ENCODE measurements at places on chromosomes 6 and 20. TPM values are rescaled to one million over a fixed set of nuclear protein-coding genes. Genes with fewer than 3 reads are reported as not detected.

GRCh38 chr6:110392727-110393126 is 22.6 kb downstream of the DDO start:
- H3K36me3 ChIP-seq: peaks cover 1% of the 10 kb centered on the region
- H3K4me3 ChIP-seq: no peak overlapping the region
- peaks cover 15% of the 10 kb centered on the region for H3K4me1 ChIP-seq

- no peaks in the 10 kb centered on the region for H3K4me1 ChIP-seq
- H3K4me3 ChIP-seq: no peak overlapping the region
- H3K36me3 ChIP-seq: no peaks in the 10 kb centered on the region
- no peaks in the 10 kb centered on the region for H3K27me3 ChIP-seq
- DNase-seq: no peak
- no peak overlapping the region for H3K27ac ChIP-seq
Observed at GRCh38 chr6:165478581-165478980, 169.2 kb upstream of the C6orf118 start.

The MRAP2 gene
- not detected for total RNA-seq

DNA sequence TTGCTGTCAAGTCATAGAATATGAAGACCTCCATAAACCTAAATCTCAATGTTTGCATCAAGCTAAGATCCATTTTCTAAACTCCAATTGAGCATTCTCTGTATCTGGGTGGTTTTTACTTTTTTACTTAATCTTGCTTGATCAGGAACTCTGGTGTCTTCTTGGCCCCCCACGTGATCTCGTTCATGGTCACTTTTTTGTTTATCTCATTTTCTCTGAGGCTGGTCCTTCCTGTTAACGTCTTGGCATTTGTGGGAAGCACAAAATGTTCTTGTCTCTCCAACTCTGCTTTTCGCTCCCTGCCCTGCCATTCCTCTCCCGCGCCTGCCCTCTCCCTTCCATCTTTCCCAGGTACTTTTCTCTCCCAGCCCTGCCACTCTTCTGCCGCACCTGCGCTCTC is 14.0 kb upstream of the MAPRE1 start:
- H3K4me3 ChIP-seq: no peak overlapping the region
- H3K4me1 ChIP-seq: no peaks in the 10 kb centered on the region
- H3K27ac ChIP-seq: no peak overlapping the region
- H3K27me3 ChIP-seq: no peaks in the 10 kb centered on the region
- H3K36me3 ChIP-seq: peaks cover 22% of the 10 kb centered on the region

DNA sequence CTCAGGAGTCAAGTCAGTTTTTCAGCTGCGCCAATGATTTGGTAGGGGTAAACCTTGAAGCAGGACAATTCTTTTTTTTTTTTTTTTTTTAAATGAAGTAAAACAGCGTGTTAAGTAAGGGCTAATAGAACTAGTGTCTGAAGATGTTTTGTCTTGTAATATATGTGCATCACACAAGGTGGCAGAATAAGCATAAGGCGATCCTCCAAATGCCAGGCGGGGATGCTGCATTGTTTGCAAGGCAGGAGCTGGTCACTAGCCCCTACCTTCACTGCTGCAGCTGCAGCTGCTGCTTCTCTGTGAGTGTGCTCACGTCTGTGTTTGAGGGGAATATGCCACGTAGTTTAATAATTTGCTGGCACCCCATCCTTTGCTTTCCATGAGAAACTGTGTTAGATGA is 272.7 kb upstream of the MAP3K7 start:
- H3K27me3 ChIP-seq: peaks cover 4% of the 10 kb centered on the region
- no peak for DNase-seq
- H3K4me1 ChIP-seq: peaks cover 6% of the 10 kb centered on the region
- no peak overlapping the region for H3K27ac ChIP-seq
- H3K36me3 ChIP-seq: no peaks in the 10 kb centered on the region
- H3K4me3 ChIP-seq: no peak overlapping the region

DNA sequence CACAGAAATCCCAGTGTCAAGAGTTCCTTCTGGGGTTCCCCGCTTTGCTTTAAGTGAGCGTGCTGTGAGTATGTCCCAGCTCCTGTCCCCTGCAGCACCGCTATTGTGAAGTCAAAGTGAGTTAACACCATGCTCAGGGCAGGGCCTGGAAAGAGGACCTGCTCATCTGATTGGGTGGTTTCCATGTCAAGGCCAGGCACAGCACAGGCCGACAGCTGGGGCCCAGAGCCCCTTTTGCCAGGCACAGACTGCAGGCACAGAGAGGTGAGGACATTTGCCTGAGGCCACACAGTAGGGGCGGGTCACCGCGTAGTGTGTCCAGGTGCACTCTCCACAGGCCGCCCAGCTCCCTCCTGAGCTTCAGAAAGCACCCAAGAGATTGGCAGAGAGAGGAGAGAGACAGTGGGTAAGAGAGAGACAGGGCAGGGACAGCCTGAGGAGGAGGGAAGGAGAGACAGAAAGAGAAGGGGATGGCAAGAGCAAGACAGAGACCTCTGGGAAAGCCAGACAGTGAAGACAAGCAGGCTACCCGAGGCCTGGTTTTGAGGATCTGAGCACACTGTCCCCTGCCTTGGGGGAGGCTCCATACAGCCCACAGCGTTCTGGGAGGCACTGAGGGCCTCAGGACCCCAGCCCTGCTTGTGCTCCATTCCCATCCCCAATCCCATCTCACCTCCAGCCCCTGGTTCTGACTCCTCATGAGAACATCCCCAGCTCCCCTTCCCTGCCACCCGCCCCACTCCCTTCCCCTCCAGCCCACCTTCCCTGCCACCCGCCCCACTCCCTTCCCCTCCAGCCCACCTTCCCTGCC is 6.5 kb upstream of the BPIFB1 start:
- DNase-seq: no peak
- no peak overlapping the region for H3K27ac ChIP-seq
- no peaks in the 10 kb centered on the region for H3K36me3 ChIP-seq
- no peaks in the 10 kb centered on the region for H3K4me1 ChIP-seq
- H3K4me3 ChIP-seq: no peak overlapping the region

GRCh38 chr6:130943738-130944137 is 116.5 kb downstream of the SMLR1 start:
- H3K27me3 ChIP-seq: no peaks in the 10 kb centered on the region
- no peaks in the 10 kb centered on the region for H3K36me3 ChIP-seq
- no peak overlapping the region for H3K4me3 ChIP-seq
- no peak for DNase-seq
- no peaks in the 10 kb centered on the region for H3K4me1 ChIP-seq
- H3K27ac ChIP-seq: no peak overlapping the region

DNA sequence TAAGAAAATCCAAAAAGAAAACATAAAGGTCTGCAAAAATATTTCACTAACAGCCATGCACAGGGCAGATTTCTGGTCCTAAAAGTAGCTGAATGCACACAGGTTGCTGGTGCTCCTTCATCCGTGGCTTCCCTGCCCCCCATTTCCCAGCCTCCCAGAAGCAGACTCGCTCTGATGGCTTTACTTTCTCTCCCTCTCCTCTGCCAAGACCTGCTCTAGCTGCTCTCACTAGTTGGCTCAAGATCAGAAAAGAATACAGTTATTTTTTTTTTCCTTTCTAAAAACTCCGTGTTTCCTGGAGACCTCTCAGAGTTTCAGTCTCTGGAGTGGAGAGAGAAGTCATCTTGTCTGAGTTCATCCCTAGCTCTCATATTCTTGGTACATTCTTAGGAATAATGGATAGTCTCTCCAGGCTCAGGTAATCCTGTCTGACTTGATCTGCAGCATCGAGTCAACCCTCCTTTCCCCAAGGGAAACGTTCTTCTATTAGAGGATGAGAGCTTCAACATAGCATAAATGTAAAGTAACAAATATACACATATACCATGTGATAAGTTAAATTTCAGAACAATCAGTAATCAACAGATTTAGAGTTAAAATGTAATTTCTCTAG is 214.2 kb downstream of the TBC1D7 start:
- no peaks in the 10 kb centered on the region for H3K4me1 ChIP-seq
- H3K36me3 ChIP-seq: no peaks in the 10 kb centered on the region
- H3K27ac ChIP-seq: no peak overlapping the region
- H3K27me3 ChIP-seq: peaks cover 21% of the 10 kb centered on the region

The OCSTAMP gene
- total RNA-seq: not detected

DNA sequence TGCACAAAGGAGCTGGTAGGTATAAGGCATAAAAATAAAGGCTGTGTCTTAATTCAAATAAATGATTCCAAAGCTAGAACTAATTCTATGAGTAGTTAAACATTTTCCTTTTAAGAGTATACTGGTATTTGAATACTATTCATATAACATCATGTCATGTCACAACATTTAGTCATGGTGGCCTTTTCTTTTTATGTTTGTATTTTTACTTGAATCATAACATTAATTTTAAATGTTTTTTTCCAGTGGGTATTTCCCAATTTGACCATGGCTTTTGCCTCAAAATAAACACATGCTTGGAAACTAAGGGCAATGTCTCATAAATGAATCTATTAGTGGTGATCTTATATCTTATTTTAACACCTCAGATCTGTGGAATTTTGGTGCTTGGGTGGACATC is 177.1 kb downstream of the CD109 start:
- H3K27me3 ChIP-seq: peaks cover 3% of the 10 kb centered on the region
- no peaks in the 10 kb centered on the region for H3K4me1 ChIP-seq
- no peak overlapping the region for H3K4me3 ChIP-seq
- no peak overlapping the region for H3K27ac ChIP-seq
- DNase-seq: no peak
- no peaks in the 10 kb centered on the region for H3K36me3 ChIP-seq

GRCh38 chr6:154736618-154737259 is 3.5 kb downstream of the SCAF8 start:
- H3K27me3 ChIP-seq: no peaks in the 10 kb centered on the region
- H3K4me3 ChIP-seq: no peak overlapping the region
- peaks cover 31% of the 10 kb centered on the region for H3K4me1 ChIP-seq
- peaks cover 19% of the 10 kb centered on the region for H3K36me3 ChIP-seq

GRCh38 chr20:5748246-5748645 is 2.0 kb upstream of the SHLD1 start:
- H3K36me3 ChIP-seq: peaks cover 11% of the 10 kb centered on the region
- H3K27ac ChIP-seq: no peak overlapping the region
- no peak overlapping the region for H3K4me3 ChIP-seq
- H3K4me1 ChIP-seq: peaks cover 14% of the 10 kb centered on the region

The SLC22A7 gene
- total RNA-seq: not detected

The FUT9 gene
- not detected for total RNA-seq

GRCh38 chr6:49939993-49940498 is 23.9 kb downstream of the DEFB114 start:
- H3K27ac ChIP-seq: no peak overlapping the region
- no peak overlapping the region for H3K4me3 ChIP-seq
- no peaks in the 10 kb centered on the region for H3K36me3 ChIP-seq

GRCh38 chr6:168890306-168890980 is 363.2 kb downstream of the THBS2 start:
- H3K4me1 ChIP-seq: peaks cover 6% of the 10 kb centered on the region
- no peak overlapping the region for H3K4me3 ChIP-seq
- H3K27ac ChIP-seq: no peak overlapping the region

- DNase-seq: peak; percentile 48
- H3K27ac ChIP-seq: peak overlapping the region; percentile 91
- peaks cover 16% of the 10 kb centered on the region for H3K4me1 ChIP-seq
- peaks cover 1% of the 10 kb centered on the region for H3K36me3 ChIP-seq
- H3K27me3 ChIP-seq: peaks cover 33% of the 10 kb centered on the region
Observed at GRCh38 chr6:44000164-44000842, 126.9 kb downstream of the MRPL14 start.
